ENCODE measurements at places on chromosomes 3 and 15.

DNA sequence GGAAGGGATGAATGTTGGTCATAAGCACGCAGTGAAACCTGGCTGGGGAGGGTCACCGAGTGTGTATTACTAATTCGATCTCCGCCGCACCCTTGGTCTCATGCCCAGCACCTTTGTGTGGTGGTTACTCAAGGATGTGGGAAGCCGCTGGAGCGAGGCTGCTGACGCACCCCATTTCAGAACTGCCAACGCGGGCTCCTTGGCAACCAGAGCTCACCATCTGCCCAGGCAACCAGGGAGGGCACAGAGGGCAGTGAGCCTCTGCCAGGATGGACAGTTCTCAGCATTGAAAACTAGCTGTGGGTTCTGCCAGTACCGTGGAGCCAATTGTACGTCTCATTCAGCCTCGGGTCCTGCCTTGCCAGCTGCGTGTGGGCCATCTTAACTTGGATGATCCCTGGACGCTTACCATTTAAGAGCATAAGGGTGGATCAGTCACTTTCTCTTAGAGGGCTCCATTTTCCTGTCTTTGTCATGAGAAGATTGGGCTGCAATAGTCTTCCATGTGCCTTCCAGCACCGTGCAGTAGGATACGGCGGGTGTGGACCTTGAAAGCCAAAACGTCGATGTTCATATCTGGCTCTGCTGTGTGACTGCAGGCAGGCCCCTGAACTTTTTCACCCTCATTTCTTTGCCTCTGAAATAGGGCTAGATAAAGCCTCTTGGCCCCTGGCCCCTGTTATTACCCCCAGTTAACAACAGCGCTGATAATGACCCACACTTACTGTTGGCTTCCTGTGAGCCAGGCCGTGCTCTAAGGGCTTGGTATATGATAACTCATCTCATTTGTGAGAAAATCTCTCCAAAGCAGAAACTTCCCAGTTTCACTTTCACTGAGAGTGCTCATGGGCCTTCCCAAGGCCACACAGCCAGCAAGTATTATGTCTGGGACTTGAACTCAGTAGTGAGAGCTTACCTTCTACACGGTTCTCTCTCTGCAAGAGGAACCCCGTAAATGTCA is 238.8 kb downstream of the OPA1 start:
- no peak for DNase-seq

GRCh38 chr15:56019060-56019793 is 25.8 kb upstream of the NEDD4 start:
- no peak for DNase-seq

DNA sequence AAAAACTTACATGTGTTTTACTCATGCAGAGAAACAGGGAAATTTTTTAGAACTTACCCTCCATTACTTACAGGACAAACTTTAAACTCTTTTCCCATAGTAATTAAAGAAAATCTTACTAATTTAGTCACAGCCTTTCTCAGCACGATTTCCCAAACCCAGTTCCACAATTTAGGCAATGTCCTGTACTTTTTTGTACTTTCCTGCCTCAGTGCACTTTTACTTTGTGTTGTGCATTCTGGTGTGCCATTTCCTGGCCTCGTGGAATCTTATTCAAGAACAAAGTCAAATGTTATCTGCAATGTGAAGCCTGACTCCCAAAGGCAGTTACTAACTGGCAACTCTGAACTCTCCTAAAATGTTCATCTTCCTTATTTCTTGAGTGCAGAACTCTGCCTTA is 1.9 kb downstream of the SLC33A1 start:
- DNase-seq, result no peak

DNA sequence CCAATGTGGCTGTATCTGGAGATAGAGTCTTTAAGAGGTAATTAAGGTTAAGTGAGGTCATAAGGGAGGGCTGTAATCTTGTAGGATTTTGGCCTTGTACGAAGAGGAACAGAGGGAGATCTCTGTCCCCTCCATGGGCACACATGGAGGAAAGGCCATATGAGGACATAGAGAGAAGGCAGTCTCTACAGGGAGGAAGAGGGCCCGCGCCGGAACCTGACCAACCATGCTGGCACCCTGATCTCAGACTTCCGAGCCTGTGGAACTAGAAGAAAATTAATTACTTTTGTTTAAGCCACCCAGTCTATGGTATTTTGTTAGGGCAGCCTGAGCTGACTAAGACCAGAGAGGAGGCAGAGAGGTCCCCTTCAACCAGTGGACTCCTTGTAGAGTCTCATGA is 17.7 kb upstream of the MRPS22 start:
- no peak for DNase-seq

DNA sequence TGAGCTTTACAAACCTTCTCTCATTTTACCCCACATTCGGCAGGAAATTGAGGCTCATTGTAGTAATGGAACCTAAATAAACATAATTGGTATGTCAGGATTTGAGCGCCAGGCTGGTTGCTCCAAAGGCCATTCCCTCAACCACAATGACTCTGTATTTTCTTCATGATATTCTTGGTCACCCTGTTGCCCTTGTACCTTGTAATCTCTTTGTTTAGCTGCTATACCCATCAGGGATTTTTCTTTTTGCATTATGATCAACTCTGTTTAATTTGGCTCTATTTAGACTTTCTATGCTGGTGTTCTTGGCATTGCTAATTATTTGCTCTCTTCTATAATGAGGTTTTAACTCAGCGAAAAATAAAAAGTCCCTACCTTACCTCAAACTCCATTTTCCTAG is 29.8 kb downstream of the DUOX2 start:
- DNase-seq, result no peak

GRCh38 chr3:56702490-56703315 is 19.6 kb upstream of the TASOR start:
- DNase-seq, result no peak

DNA sequence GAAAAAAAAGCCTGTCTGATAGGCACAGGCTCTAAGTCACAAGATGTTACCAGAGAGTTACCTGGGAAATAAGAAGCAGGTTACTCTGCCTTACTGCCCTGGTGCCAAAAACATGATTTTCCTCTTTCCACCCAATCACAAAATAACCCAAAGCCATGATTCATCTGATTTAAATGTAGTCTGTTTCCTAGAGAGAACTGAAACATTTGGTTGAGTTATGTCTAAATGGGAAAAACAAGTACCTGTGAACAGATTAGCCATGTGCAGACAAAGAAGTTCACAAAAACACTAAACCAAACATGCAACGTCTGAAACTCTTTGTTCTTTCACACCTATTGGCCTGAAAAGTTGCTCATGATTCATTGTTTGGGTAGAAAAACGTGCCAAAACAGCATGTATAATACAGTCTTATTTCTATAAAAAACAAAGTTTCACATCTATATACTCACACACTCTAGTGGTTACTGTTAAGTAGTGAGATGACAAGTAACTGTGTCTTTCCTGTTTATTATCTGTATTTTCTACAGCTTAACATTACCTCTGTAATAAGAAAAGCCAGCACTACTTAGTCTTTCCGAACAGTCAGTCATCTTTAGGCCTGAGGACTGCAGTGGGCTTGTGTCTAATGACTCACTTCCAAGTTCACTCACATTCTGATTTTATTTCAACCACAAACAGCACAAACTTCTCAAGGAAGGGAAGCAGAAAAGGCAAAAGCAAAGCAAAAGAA is 30.2 kb downstream of the FAM174B start:
- no peak for DNase-seq
